ENCODE measurements at places on chromosomes 5 and 9.

- no peak for DNase-seq
Measured at GRCh38 chr5:153816870-153817269, 221.8 kb downstream of the FAM114A2 start.

DNA sequence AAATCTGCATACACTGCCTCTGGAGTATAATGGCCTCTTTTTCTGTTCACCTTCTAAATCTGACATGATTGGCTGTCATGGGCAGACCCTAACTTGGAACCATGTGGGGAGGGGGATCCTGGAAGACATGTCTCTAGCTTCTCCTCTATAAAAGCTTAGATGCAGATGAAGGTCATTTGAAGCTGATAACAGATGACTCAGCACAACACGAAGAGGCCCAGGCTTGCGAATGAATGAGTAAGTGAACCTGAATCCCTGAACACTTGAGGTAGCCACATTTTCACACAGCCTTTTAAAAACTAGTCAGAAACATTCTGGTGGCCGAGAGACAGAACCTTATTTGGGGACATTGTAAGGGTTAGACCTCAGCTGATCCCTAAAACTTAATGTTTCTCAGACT lies 282.6 kb downstream of the ELAVL2 start:
- DNase-seq: no peak

DNA sequence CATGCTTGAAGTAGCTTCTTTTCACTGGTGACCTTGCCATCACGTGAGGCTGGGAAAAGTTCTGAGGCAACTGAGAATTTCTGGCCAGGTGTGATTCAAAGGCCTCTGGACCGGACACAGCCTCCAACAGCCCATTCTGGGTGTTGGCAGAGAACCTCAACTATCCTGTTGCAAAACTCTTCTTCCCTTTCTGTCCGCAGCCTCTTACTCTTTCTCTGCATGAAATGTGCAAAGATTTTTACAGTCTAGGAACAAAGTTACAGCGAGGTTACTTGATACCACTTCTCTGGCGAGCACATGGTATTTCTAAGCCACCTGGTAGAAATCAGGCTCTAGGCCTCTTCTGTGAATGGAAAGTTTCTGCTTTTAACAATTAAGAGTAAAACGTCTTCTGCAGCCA lies 79.2 kb downstream of the FREM1 start:
- no peak for DNase-seq

GRCh38 chr9:32177396-32177795 lies 207.0 kb upstream of the ACO1 start:
- DNase-seq: no peak

DNA sequence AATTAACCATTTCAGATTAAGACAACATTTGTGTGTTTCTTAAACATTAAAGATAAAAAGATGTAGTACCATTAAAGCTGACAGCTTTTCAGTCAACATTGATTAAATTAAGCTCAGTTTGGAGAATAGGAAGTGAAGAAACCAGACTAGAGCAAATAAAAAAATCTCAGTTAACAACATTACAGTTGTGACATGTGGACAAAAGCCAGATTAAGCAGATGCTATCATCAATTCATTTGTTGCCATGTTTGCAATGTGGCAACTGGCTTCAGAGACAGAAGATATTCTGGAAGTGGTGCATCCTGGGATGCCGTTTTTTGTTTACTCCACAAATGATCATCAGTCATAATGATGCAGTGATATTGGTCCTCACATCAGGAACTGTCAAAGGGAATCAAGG lies 70.3 kb upstream of the CNTLN start:
- DNase-seq: peak; percentile 31

GRCh38 chr9:111970827-111971226 lies 74.2 kb downstream of the UGCG start:
- no peak for DNase-seq

DNA sequence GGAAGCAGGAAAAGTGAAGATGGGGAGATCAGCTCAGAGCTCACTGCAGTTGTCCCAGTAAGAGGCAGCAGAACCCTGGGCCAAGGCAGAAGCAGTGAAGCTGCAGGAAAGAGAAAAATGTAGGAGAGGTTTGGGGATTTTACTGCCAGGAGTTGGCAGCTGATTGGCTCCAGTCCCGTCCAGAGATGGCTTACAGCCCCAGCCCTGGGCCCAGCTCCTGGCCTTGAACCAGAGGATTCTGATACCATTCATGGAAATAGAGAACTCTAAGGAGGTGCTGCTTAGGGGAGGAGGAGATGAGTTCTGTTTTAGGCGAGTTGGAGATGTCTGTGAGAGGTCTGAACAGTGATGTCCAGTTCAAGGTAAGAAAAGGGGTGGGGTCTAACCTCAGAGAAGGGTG lies 4.6 kb downstream of the MORN5 start:
- no peak for DNase-seq

Data from NCI-H1092 (cell line).